ENCODE measurements at places on chromosomes 3 and 15.

- no peak for DNase-seq
Observed at GRCh38 chr3:22377421-22377820, 626.4 kb upstream of the ZNF385D start.

DNA sequence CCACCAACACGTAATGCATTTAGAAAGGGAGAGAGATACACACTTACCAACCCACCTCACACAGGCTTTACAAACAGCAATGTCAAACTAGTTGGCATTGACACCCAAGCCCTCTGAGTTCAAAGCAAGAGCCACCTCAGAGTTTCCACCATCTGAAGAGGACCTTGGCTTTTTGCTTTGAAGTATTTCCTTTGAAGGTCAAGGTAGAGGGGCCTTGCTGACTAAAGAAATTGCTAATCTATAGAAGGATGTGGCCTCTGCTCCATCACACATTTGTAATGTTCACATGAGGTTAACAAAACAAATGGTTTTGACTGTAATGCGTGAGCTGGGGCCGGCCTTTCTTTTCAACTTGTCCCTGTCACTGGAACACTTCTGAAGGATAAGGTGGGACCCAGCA lies 117.7 kb downstream of the POLR2M start:
- no peak for DNase-seq

- no peak for DNase-seq
Observed at GRCh38 chr15:62858343-62858742, 184.2 kb upstream of the TPM1 start.

DNA sequence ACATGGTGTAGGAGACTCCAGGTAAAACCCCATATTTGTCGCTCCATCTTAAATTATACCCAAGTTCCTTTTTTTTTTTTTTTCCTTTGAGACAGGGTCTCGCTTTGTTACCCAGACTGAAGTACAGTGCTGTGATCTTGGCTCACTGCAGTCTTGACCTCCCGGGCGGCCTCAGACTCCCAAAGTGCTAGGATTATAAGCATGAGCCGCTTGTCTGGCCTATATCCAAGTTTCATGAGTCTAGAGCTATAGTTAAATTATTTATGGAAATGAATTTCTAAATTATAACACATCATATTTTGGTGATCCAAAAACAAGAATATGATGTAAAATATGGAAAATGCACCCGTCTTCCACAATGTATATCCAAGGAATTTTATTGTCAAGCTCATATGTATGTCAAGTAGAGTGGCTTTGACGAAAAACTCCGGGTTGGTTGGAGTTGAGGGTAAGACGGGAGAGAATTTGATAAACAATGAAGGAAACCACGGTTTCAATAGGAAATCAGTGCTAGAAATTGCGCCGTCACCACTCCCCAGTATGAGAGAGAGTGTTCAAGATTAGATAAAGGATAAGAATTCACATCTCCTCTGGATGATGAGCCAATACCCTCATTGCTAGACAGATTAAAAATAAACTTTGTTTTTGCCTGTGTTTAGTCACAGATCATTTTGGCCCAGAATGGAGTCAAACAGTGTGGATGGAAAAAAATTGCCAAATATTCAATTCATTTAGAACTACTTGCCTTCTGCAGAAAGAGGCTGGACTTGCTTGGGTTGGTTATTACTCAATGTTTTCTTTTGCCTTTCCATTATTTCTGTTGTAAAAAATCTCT lies 209.2 kb upstream of the NR2F2 start:
- no peak for DNase-seq

DNA sequence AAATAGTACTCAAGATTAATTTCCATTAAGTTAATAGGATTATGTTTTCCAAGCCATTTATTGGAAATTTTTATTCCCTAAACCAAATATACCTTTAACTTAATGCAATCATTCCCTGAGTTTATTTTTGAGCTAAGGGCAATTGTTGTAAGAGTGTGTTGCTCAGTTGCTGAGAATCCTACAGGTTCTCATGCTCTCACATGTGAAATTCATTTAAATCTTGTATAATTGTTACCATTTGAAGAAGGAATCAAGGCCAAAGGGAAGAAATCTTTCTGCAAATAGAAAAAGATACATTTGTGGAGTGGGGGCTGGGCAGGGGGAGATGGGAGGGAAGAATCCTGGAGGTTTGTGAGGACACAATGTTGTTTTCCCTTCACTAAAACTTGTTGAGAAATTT lies 202.7 kb upstream of the STRIT1 start:
- no peak for DNase-seq

DNA sequence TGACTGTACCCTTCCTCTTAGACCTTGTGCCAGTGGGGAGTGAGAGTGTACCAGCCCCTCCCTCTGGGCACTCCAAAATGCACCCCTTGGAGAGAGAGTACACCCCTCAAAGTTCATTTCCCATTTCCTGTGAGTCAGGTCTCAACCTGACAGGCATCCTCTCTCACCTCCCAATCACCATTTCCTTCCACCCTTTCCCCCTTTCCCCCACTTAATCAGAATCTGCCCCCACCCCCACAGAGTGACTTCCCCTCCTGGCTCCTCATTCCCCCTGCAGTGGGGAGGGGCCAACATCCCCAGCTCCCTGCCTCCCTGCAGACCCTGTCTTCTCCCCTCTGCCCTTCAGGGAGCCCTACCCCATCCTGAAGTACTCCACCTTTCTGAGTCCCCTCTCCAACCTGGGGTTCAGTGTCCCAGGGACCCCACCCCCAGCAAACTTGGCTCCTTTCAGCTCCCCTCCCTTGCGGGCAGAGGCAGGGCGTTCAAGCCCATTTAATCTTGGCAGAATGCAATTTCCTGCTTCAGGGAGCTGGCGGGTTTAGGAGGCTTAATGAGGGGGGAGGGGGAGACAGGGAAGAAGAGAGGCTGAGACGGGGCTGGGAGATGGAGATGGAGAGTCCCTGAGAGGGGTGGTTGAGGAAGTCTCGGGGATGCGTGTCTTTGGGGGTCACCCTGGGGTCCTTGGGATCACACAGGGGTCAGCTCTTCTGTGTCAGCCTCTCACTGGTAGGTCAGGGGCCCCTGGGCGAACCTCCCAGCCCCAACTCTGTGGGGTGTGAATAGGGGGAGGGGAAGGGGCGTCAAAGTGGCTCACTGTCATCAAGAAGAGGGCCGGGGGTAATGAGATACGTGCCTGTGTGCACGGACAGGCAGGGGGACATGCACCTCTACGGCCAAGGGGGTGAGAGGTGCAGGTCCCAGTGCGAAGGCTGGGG lies 16.6 kb upstream of the SEMA3F start:
- no peak for DNase-seq

DNA sequence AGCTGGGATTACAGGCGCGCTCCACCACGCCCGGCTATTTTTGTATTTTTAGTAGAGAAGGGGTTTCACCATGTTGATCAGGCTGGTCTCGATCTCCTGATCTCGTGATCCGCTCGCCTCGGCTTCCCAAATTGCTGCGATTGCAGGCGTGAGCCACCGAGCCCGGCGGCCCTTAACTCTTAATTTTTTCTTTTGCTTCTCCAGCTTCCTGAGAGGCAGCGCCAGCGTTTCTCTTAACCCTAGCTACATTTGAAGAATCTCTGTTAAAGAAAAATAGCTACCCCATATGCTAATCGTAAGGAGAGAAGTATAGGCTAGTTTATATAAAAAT lies 465 bp upstream of the GK5 start:
- no peak for DNase-seq

- no peak for DNase-seq
Observed at GRCh38 chr3:52452570-52453221, 1.1 kb downstream of the TNNC1 start.

- DNase-seq = no peak
Observed at GRCh38 chr3:183038757-183039156, 58.4 kb upstream of the DCUN1D1 start.

- DNase-seq = no peak
Observed at GRCh38 chr15:66679657-66680108, 22.4 kb upstream of the SMAD6 start.

DNA sequence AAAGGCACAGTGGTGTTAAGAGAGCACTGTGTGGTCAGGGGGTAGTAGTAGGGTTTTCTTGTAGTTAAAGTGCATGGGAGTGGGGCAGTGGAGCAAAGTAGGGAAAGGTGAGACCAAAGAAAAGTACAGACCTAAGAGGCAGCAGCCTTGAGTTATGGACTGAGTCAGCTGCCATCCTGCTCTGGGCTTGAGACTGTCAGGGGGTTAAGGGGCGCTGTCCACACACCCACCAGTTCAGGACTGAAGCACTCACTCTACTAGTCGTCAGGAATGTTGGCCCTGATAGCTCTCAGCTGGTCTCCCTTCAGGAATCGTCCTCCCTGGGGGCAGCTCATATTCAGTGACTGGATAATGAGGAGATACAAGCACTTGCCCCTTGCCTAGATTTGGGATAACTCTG lies 7.9 kb downstream of the CCR4 start:
- no peak for DNase-seq

- DNase-seq = no peak
Observed at GRCh38 chr3:196142202-196142956, 60.5 kb upstream of the TFRC start.

- DNase-seq = no peak
Observed at GRCh38 chr3:4596612-4597011, 103.5 kb downstream of the ITPR1 start.

- no peak for DNase-seq
Observed at GRCh38 chr3:63724987-63725386, 72.5 kb downstream of the SNTN start.

DNA sequence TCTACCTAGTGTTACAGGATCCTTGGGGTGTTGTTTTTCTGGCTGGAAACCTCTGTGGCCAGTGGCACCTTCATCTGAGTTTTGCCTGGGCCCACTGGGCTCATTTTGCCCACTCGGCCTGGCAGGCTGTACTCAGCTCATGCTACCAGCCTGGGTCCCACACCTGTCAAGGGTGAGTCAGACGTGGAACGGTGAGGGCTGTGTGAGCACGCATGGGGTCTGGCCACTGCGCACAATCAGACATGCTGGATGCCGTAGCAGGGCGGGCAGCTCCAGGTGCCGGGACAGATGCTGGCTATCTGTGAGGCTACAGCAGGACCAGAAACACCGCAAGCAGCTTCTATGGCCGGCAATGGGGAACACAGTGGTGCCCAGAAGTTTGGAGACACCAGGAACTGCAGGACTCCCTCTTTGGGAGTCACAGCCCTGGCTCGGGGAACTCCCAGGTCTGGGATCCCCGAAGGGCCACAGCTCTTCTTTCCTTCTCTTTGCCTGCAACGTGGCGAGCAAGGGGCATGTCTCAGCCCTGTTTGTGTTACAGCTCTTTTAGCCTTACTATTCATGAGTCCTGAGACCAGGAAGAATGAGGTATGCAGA lies 35.9 kb upstream of the DNAJC13 start:
- DNase-seq = no peak

GRCh38 chr3:168991803-168992202 lies 671.7 kb downstream of the MECOM start:
- DNase-seq = no peak

DNA sequence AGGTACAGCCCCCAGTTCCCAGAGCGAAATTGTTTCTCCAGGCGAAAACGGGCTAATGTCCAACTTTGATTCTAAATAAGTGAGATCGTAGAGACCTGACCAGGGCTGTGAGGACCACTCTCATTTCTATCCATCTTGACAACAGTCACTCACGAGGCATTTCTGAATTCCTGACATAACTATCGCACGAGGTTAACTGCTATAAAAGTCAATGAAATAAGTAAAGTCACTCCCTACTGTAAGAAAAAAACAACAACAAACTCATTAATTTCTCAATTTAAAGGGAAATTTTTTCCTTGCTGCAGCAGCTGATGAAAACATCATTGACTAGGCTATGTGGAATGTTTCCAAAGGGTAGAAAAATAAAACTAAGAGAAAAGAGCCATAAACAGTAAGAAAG lies 69.1 kb downstream of the GREM1 start:
- DNase-seq = no peak

GRCh38 chr3:62370112-62370857 lies 3.1 kb downstream of the FEZF2 start:
- DNase-seq = no peak

DNA sequence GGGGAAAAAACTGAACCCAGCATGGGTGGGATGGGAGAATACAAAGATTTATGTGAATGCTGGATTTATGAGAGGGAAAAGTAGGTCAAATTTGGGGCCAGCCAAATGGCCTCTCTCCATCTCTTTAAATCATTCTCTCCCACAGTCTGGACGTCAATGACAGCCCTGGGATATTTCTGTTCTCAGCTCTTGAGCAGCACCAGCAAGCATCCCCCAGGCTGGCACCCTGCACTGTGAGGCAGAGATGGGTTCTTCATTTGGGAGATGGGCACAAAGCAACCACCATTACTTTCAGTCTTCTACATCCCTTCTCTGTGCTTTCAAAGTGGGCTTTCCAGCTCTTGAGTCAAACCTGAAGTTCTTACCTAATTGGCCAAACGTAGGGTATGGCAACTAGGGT lies 321.0 kb downstream of the NTRK3 start:
- DNase-seq = no peak

DNA sequence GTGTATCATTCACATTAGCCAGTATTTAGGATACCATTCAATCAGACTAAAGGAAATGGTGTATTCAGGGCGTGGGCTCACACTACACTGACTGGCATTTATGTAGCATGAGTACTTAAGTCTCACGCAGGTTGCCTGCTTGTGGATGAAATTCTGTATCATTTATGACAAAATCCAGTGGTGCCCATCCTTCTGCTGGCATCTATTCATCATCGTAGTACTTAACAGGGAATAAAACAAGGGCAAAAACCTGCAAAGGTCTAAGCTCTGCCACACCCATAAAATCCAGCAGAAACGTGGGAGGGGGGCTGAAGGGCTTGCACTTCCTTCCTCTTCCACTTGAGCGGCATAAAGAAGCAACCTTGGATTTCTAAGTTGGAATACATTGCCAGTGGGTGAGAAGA lies 2.7 kb downstream of the GAP43 start:
- no peak for DNase-seq

DNA sequence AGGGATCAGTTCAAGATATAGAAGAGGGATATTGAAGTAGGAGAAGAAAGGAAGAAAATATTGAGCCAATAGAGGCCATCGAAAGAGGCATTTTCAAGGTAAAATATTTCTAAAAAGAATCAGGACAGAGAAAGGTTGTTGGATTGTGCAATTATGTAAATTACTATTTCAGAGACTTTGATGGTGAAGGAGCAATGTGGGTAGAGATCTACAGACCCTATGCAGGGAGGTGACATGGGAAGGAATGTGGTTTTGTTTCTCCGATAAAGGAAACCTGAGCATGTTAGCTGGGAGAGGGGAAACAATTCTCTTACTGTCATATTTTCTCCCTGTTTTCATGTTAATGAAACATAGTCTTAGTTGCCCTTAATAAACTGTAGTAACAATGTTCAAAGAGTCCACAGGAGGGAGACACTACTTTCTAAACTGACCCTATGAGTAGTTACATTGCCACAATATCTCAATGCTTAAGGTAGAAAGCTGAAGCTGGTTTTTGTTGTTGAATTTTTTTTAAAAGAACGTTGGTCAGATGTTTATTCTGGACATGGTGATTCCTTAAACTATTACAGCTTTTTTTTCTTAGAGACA lies 133.3 kb downstream of the GRM7 start:
- DNase-seq = no peak

DNA sequence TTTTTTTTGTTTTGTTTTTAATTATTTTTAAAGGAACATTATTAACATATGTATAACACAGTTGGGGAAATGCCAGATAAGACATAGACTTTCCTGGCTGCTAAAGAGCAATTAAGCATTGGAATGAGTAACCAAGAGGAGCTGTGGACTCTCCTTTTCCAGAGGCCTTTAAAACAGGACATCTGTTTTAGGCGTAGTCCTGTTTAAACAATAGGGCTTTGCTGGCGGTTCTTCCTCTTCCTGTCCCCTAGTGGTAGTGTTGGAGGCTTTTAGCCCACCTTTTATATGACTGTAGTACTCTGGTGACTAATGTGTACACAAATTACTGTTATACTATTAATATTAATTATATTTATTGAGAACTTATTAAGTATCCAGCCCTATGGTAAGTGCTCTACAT lies 81.9 kb downstream of the PPARG start:
- DNase-seq = no peak

All from stimulated activated CD4-positive, alpha-beta T cell treated with anti-CD3 and anti-CD28 coated beads, Interleukin-4, amount 100 ng/mL, for 4 hours (primary cell).